ENCODE measurements at places on chromosomes 3 and 15.

DNA sequence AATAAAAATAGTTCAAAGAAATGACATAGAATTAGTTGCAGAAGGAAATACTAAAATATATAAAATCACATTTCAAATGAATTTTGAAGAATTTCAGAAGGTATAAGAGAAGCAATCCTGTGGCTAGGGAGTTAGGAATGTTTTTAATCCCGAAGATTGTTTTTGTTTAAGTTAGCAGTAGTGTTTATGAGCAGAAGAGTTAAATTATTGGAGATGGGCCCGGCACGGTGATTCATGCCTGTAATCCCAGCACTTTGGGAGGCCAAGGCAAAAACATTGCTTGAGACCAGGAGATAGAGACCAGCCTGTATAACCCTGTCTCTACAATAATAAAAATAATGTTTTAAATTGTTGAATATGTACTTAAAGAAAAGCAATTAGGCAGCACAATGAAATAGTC, 432.5 kb downstream of the MFSD1 start:
- DNase-seq = no peak

- DNase-seq = no peak
Measured at GRCh38 chr3:180288816-180289215, 252.1 kb upstream of the PEX5L start.

DNA sequence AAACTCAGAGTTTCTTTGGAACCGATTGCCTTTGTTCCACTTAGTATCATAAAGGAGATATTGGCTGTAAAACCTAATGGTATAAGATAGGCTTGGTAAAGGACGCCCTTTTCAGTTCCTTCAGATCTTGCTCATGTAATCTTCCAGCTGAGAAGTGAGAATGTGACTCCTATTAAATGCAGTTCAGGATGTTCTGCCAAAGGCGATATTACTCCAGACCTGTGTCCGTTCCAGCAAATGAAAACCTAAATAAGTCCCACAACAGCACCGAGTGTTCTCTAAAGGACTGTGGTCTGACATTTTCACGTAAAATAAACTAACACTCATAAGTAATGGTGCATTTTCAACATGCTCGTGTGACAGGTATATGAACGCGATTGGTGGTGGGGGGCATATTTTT, 276.2 kb downstream of the FEZF2 start:
- no peak for DNase-seq

- DNase-seq = no peak
Measured at GRCh38 chr3:172707967-172708366, 2.9 kb downstream of the NCEH1 start.

GRCh38 chr15:60324706-60325438, 72.9 kb downstream of the ANXA2 start:
- DNase-seq = no peak

- DNase-seq = no peak
Measured at GRCh38 chr15:99239545-99240198, 9.7 kb downstream of the TTC23 start.

GRCh38 chr3:51830836-51831385, 30.5 kb upstream of the IQCF2 start:
- DNase-seq = no peak

DNA sequence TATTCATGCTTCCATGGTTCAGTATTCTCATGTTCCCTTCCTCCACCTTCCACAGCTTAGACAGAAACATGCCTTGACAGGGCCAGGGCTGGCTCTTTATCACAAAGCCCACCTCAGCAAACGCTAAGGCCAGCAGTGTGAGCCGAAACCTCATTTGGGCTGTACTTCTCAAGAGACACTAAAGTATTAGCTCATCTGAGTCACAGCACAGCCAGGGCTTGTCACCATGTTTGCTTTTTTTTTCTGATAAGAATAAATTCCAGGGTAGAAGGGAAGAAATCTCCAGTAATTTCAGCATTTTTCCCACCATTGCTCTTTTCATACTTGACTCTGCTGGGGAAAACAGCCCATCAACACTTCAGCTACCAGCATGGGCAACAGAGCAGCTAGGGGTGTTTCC, 95.4 kb downstream of the MYLK start:
- DNase-seq = no peak

GRCh38 chr15:49628379-49628778, 7.5 kb downstream of the DTWD1 start:
- no peak for DNase-seq
